ENCODE measurements at places on chromosomes 3 and 15.

- no peak for DNase-seq
Measured at GRCh38 chr3:107227091-107227490, 150.1 kb upstream of the CCDC54 start.

- no peak for DNase-seq
Measured at GRCh38 chr15:58606577-58607080, 142.9 kb downstream of the ADAM10 start.

GRCh38 chr3:192843119-192843518 lies 74.5 kb downstream of the MB21D2 start:
- DNase-seq = no peak

DNA sequence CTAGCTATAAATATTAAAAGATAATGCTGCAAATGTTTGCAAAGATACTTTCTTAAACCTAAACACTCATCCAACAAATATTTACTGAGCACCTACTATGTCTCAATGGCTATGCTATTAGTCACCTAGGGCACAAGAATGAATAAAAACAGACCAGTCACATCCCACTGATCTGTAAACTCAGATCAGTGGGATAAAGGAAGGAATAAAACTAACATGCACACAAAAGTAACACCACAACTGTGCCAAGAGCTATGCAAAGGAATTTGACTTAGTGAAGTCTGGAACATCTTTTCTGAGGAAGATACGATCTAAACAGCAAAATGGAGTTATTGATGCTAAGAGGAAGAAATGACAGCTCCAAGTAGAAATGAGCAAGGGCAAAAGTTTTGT lies 56.6 kb downstream of the CBLB start:
- no peak for DNase-seq

DNA sequence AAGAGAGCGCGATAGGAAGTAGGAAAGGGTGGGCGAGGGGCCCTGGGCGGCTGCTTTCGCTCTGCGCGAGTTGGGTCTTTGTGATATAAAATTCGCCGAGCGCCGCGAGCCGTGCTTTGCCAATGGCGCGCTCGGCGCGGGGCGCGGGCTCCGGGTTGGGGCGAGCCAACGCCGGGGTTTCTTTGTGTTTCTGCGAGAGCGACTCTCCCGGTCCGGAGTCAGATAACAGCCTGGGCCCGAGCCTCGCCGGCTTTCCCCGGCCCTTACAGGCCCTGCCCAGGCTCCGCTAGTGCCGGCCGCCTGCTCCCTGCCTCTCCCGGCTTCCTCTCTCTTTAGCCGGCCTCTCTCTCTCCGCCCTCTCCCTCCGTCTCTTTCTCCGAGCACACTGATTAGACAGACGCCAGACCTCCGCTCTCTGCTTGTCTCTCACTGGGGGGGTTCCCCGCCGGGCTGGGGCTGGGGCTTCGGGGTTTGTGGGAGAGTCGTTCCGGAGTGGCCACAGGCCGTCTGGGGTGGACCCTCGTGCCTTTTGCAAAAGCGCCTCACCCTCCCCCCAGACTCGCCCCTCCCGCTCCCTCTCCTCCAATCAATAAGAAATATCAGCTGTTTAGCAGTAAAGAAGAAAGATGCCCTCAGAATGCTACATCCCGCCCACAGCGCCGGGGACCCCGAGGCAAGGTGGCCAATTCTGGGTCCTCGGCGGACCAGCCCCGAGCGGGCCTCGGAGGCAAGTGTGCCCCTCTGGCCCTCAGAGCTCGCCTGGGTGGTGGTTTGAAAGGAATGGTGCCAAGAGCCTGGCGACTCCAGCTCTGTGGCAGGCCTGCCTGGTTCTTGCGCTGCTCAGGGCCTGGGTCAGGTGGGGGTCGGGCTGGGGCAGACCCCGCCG lies 2.9 kb downstream of the NR2F2 start:
- no peak for DNase-seq

DNA sequence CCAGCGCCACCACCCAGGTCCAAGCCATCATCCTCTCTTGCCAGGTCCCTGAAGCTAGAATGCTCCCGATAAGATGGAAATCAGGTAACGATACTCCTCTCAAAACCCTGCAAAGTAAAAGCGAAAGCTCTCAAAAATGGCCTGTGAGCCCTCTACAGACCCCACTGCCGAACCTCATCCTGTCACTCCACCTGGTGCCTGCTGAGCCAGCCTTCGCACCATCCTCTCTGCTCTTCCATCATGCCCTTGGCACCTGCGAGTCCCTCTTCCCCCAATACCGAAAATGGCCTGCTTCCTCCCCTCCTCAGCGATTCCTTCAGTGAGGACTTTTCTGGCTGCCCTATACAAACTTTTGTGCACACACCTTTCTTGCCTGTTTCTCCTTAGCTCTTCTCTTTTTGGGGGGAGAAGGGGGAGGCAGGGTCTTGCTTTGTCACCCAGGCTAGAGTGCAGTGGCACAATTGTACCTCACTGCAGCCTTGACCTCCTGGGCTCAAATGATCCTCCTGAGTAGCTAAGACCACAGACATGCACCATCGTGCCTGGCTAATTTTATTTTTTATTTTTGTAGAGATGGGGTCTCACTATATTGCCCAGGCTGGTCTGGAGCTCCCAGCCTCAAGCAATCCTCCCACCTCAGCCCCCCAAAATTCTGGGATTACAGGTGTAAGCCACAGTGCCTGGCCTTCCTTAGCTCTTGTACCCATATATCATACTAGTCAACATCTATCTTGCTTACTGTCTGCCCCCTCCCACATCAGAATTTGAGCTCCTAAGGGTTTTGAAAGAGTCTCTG lies 3.0 kb downstream of the IDH2 start:
- no peak for DNase-seq

DNA sequence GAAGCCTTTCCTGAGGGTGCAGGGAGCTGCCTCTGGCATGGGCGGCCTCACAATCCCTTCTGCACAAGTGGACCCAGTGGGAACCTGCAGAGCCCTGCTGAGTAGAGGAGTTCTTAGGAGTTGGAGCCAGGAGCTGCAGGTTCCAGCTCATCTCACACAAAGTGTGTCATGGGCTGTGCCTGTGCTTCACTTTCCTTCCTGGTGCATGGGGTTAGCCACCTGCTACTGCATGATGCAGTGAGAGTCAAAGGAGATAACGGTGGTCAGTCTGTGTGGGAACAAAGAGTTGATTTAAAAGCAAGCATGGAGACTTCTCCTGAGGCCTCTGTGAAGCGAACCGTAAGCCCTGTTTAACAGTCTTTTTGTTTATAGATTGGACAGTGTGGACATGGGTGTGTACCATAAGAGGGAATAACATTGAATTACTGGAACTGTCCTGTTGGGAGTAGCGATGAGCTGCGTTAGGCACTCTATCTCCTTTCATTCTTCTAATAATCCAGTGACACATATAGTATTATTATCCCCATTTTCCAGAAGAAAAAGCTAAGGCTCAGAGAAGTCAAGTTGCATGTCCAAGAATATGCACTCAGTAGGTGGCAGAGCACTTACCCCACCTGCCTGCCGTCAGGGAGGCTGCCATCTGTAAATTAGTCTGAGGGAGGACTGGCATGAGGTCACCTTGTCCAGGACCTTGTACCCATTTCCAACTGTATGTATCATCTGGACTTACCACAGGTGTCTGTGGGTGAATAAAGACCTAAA lies 68.7 kb upstream of the PRR23C start:
- DNase-seq = no peak

GRCh38 chr3:124594581-124594980 lies 135.7 kb upstream of the UMPS start:
- DNase-seq = no peak

DNA sequence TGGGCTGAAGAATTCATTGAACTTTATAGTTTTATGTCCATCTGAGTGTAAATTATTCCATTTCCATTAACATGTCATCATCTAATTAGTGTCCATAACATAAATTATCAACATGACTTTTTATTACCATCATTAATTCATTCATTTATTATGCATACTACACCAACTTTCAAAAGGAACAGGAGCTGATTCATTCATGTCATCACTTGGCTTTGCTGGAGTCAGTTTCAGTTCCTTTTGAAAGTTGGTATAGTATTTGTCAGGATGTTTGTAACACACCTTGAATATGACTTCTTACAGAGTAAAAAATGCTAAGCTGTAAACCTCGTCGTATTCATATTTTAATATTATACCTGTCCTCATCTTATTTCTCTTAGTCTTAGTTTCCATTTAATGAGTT lies 298.0 kb upstream of the RBMS3 start:
- DNase-seq = no peak

DNA sequence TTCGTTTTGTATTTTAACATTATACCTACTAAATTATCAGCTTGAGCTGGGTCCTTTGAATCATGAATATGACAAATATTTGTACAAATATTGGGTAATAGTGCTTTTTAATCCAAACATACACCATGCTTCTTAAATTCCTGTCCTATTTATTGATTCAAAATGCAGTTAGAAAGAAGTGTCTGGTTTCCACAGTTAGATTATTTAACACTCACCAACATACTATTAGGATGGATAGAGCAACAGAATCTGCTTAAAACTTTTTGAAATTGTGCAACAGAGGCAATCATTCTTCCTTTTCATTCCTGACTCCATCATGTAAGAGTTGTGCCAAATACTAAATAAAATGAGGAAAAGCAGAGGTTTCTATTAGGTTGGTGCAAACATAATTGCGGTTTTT lies 281.2 kb downstream of the LSAMP start:
- no peak for DNase-seq

GRCh38 chr3:71160785-71161546 lies 422.6 kb downstream of the FOXP1 start:
- DNase-seq = no peak

DNA sequence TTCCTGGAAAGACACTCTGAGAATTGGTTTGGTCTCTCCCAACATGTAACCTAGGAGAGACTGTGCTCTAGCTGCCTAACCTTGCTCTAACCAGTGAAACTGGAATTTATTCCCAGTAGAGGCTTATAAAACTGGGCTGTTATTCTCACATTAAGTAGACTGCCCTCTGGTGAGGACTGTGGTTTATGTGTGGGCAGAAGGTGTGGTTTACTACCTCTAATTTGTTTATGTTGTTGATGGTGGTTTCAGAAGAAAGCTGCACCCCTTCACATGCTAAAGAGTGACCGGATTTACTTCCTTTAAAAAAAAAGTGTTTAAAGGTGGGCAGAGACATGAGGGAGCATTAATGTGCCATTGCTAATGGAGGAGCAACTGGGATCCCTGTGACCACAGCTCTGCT lies 273.2 kb downstream of the MECOM start:
- DNase-seq = no peak

GRCh38 chr3:193870376-193871219 lies 265.4 kb upstream of the HES1 start:
- no peak for DNase-seq

GRCh38 chr3:31275038-31275572 lies 257.6 kb upstream of the STT3B start:
- no peak for DNase-seq

DNA sequence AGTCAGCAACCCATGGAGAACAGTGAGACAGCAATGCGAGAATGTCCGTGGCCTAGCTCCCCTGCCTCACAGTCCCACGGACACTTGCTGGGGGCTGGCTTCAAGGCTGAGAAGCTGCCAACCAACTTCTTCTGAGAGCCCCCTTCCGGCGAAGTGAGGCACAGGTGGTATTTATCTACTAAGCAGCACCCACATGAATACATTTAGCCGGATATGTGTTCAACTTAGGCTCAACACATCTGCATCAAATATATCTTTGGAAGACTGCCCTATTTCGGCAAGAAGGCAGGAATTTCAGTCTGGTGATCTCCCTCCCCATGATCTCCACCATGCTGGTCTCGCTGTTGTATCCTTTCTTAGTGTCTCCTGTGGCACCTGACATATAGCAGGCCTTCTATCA lies 340.9 kb upstream of the NR2E3 start:
- DNase-seq = no peak

GRCh38 chr15:31569836-31570235 lies 243.2 kb downstream of the KLF13 start:
- DNase-seq = no peak
